ENCODE measurements at places on chromosomes 13 and 19.

GRCh38 chr19:821825-822503 lies at the start of gene PLPPR3:
PLPPR3 (minus strand) TSS chr19:821955; CDS start chr19:821559, 396 bp downstream.
- no peak for DNase-seq

- no peak for DNase-seq
Measured at GRCh38 chr19:36973844-36974195, 57.7 kb downstream of the ZNF568 start.

GRCh38 chr13:41827507-41828213 lies 133.2 kb downstream of the VWA8 start:
- peak; percentile 94 for DNase-seq

DNA sequence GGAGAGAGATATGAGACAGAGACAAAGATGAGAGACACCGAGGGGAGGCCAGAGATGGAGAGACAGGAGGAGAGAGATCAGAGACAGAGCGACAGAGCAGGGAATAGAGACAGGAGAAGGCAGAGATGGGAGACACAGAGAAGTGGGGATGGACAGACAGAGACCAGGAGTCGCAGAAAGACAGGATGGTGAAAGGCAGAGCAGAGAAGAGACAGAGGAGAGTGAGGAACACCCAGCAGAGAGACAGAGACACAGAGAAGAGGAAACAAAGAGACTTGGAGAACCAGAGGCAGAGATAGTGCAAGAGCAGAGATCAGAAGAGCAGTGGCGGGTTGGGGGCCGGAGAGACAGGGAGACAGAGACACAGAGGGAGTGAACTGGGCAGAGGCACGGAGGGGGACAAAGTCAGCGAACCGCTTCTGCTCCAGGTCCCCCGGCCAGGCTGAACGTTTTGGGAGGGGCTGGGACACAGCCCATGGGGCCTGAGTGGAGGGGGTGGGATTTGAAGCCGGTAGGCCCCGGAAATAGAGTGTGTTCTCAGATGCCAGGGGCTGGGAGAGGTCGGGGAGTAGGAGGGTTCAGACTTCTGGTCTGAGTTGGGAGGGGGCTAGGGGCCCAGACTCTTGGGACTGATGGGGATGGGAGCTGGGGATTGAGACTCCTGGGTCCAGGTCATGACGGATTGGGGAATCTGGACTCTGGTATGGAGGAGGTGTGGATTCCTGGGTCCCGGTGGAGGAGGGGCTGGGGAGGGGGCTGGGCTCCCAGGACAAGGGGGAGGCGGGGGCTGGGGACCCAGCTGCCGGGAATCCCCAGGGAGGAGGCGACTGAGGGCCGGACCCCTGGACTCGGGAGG lies 654 bp downstream of the ZNF579 start:
- DNase-seq = peak; percentile 27

DNA sequence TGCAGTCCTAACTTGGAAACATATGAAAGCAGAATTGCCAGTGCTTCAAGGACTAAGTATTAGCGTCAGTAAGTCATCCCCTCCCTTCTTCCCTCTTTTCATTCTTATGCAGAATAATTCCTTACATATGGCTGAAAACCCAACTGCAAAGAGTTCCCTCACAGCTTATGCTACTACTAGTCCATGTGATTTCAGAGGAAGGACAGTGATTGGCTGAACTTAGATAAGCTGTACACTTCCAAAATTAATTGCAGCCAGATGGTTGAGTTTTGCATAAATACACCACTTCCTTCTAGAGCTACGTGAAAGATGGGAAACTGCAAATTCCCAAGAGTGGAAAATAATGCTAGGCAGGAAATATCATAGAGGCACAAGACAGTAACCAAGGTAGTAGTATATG lies 730.4 kb downstream of the OLFM4 start:
- DNase-seq = no peak

DNA sequence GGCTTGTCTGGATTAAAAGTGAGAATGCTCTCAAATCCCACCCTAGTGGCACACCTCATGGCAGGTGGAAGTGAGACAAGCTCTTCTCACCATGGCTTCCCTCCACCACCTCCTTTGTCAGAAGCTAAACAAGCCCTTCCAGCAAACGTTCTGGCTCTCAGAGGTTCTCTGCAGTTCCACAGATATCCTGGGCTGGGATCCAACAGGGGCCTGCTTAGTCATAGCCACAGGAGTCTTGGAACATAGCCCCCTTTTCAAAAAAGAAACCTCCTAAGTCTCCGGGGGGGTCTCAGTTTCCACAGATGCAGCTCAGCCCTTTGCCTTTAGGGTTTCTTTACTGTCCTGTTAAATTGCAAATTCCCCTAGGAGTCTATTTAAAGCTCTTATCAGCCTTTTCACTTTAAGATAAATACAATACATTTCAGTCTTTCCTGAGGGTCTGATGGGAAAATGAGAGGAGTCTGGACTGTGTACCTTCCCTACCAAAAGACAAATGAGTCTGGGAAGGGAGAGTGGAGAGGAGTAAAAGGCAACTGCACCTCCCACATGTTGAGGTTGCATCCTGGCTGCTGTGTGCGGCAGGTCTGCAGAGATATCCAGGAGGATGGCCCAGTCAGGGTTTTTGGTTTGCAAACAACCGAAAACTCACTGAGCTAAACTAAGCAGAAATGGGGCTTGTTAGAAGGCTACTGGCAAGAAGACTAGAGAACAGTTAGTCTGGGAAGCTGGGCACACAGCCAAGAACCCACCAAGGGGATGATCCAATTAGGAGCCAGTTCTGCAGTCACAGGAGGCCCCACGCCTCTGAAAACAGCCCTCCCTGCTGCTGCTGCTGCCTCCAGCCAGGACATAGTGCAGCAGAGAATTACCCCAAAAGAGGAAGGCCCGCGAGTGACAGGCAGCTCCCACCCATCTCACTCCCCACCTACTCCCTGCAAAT lies 41.4 kb upstream of the SERP2 start:
- peak; percentile 68 for DNase-seq

GRCh38 chr13:33158816-33159215 lies 126.7 kb downstream of the STARD13 start:
- no peak for DNase-seq

GRCh38 chr19:2413629-2414028 lies 13.8 kb downstream of the TIMM13 start:
- DNase-seq = no peak

GRCh38 chr13:27919659-27919933 lies 204 bp upstream of the PDX1 start:
- no peak for DNase-seq

Measured in ELR (cell line).